ENCODE measurements at places on chromosomes 6 and 20.

- peak; percentile 92 for DNase-seq
Observed at GRCh38 chr20:24773751-24774201, 175.3 kb upstream of the CST7 start.

DNA sequence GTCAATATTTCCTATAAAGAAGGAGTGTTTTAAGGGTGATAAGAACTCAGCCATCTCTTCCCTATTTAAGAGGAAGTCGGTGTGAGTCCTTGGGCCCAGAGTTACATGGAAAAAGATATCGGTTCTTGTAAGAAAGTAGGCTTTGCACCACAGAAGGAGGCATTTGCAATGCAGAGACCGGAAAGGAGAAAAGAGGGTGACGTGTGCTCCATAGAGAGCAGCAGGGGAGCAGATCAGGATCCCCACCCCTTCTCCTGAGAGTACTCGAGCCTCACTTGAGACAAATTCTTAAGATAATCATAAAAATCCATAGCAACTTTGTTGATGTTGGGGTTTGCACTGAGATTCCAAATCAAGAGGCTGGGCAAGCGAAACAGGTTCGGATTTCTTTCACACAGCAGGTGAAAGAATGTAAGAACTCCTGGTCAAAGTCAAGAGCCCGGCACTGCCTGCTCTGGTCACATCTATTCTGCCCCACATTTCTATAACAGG lies 27.8 kb downstream of the FOXA2 start:
- no peak for DNase-seq

DNA sequence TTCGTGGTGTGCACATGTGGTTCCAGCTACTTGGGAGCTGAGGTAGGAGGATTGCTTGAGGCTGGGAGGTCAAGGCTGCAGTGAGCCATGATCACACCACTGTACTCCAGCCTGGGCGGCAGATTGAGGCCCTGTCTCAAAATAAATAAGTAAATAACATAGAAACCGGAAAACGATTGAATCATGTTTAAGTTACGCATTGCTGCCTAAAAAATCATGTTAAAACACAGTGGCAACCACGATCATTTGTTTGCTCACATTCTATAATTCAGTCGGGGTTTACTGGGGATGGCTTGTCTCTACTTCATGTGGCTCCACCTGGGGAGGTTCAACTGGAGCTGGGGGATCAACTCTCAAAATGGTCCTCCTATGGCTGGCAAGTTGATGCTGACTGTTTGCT lies 8.2 kb upstream of the CDKN1A start:
- DNase-seq, result no peak

GRCh38 chr6:132673376-132674094 lies 14.6 kb upstream of the TAAR1 start:
- no peak for DNase-seq

DNA sequence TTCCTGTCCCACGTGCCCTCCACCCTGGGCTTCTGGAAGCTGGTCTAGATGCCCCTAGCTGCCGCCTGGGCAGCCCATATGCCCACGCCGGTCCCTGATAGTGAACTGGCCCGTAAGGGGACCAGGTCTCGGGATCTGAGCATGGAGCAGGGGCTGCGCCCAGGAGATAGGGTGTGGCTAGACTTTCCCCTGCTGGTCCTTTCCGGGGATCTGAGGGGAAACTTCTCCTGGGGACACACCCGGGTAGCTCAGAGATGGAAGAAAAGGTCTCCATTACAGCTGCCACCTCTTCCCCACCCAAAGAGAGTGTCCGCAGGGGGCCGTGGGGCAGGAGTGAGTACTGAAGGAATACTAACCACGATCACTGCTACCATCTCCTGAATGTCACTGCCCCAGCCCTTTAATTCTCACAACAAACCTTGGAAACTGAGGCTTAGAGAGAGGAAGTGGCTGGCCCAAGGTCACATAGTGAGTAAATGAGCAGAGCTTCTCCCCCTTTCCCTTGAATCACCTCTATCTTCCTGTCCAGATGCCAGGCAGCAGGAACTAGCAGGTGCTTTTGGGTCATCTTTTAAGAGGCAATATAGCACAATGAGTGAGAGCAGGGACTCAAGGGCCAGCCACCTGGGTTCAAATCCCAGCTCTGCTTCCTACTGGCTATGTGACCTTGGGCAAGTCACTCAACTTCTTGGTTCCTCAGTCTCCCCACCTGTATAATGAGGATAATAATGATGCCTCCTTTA lies 11.8 kb upstream of the CCN5 start:
- no peak for DNase-seq

GRCh38 chr20:24746351-24746685 lies 202.8 kb upstream of the CST7 start:
- no peak for DNase-seq

- DNase-seq, result peak; percentile 11
Observed at GRCh38 chr20:21615617-21616080, 89.8 kb upstream of the PAX1 start.
